ENCODE measurements at places on chromosomes 3 and 15.

DNA sequence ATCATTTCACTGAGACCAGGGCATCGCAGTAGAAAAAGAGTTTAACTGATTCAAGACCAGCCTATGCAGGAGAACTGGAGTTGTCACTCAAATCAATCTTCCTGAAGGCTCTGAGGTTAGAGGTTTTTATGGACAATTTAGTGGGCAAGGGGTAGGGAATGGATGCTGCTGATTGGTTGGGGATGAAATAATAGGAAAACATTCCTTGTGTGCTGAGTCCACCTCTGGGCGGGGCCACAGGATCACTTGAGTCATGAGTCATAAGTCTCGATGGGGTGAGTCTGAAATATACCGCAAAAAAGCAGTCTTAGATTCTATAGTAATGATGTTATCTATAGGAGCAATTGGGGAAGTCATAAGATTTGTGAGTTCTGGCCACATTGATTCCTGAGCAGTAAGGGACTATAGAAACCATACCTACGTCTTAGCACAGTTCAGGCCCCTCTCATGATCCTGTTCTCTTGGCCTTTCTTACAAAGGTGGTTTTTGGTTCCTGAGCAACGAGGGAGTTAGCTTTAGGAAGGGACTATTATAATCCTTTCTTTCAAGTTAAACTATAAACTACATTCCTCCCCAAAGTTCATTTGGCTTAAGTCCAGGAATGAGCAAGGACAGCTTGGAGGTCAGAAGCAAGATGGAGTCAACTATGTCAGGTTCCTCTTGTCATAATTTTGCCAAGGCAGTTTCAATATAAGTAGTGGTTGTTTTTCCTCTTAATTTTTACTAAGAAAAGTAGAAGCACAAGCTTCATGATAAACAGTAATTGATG, 2.7 kb upstream of the OPA1 start:
- no peak for DNase-seq

DNA sequence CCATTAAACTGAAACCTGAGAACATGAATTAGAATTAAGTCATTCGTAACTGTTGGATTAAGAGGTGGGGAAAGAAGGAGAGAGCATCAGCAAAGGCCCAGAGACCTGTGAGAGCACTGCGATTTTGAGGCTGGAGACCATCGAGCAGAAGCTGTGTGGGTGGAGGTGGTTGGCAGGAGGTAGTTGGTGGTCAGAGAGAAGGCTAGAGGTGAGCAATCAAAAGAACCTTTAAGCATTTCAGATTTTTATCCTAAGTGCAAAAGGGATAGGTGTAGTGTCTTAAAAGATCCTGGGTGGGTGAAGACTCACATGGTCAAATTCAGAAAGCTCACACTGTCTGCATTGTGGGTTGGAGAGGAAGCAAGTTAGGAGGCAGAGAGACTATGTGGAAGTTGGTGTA, 65.1 kb upstream of the TEX264 start:
- DNase-seq, result no peak

DNA sequence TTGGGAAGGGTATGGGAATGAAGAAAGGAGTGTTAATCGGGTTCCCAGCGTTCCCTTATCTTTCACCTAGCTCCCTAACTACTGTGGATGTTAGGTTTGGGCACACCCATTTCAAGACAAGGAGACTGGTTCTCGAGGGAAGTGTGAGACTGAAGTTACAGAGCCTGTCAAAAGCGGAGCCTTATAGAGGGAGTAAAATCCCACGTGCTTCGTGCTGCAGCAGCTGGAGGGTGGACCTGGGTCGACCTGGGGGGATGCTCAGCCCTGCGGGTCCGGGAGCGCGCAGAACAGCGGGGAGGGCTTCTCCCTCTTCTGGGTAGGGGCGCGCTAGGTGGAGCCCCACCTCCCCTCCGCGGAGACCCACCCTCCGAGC, 314 bp upstream of the TMED3 start:
- no peak for DNase-seq

DNA sequence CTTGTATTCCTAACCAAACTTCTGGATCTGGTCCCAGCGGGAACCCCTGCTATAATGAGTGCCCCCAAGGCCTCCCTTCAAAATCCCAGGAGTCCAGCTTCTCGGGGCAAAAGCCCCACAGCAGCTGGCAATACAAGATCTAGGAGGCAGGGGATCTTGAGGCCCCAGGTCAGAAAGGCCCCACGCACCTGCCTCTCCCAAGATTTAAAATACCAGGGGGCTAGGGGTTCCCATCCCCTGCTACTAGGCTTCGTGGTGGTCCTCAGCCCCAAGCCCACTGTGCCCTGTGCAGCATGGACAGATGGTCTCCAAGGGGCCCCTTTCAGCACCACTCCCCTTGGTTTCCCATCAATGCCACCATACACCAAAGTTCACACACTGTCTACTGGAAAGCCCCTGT, 15.8 kb upstream of the CYP11A1 start:
- no peak for DNase-seq

- DNase-seq, result no peak
Measured at GRCh38 chr3:16362770-16363169, 97.8 kb downstream of the OXNAD1 start.

DNA sequence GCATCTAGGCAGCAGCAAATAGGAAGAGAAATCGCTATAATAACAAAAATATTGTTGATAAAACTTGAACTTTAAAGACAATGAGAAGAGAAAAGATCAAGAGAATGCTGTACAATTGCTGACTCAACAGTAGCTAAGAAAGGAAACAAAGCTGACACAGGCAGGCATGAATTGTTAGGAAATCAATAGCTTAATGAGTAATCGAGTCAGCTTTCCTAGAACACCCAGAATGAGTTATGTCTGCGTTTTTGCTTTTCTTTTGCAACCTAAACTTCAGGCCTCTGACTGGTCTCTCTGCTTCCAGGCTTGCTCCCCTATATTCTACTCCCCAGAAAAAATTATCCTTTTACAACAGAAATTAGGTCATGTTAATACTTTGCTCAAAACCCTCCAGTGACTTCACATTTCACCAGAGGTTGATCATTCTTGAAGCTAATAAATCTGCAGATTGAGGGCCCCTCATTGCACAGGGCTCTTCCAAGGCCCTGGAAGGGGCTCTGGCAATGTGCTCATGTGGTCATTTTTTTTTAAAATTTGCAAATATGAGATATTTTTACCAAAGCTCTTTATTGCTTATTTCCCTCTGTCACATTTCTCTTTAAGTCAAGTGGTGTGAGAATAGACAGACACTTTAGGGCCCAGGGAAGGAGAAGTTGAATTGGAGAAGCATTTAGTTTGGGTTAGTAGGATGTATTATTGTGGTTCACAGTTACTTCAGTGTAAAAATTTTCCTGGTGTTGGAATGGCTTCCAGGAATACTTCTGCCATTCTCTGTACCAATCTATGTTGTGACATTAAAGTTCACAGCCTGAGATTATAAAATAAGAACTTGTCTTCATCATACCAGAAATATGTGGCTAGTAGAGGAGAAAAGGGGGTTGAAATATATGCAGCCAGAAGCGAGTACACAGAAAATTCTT, 116.3 kb downstream of the TMCO5A start:
- DNase-seq, result no peak

DNA sequence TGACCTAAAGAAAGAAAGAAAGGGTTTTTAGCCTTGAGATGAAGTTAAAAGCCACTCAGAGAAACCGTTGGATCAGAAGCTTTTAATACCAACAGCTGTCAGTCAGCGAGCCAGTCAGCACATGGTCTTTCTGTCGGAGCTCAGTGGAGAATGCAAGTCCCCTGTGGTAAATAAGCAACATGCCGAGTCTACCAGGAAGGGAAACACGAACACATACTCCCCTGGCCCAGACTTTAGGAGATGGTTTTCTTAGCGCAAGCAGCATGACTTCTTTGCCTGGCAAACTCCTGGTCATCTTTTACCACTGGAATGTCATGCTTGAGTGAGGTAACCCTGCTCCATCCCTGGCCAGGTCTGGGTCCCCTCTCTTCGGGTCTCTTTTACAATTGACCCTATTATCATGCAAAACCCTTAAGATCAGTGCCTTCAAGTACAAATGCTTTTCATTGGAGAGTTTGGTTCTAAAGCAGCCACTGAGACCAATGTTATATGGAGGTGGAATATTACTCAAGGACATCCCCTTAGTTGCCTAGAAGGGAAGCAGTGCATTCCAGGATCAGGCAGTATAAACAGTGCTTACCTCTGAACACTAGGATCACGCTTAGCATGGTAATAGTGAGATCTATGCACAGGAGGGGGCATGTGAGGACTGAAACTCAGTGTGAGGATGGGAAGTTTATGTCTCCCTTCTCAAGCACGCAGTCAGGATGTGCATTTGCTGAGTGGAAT, 28.2 kb downstream of the SLCO3A1 start:
- DNase-seq, result no peak

DNA sequence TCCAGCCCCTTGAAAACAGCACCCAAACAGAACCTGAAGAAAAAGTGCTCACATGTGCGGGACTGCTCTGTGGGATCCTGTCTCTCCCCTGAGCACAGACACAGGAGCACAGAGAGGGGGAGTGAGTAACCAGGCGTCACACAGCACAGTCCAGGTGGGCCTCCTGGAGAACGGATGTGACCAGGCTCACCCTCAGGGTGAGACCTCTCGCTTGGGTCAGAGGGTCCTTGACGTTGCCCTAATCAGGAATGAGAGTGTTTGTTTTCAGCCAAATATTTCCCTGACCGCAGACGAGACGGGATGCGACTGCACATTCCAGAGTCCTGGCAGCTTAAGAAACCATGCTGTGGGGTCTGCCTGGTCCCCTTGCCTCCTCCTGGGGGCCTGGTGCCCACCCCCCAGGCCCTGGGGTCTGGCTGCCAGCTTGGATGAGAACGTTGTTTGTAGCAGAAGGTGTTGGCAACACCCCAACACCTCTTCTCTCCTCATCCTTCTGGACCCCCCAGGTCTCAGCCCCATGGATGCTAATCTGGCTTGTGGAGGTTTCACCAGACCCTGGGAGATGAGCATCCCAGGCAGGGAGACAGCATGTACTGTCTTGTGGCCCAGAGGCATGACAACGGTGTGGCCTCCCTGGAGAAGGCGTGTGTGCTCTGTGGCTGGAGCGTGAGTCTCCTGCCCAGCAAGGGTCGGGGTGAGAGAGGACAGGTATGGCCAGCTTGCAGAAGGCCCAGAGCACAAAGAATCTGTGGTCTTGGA, 42.1 kb upstream of the SLC6A6 start:
- no peak for DNase-seq

GRCh38 chr3:46867550-46867898, 4.3 kb upstream of the MYL3 start:
- peak; percentile 94 for DNase-seq

DNA sequence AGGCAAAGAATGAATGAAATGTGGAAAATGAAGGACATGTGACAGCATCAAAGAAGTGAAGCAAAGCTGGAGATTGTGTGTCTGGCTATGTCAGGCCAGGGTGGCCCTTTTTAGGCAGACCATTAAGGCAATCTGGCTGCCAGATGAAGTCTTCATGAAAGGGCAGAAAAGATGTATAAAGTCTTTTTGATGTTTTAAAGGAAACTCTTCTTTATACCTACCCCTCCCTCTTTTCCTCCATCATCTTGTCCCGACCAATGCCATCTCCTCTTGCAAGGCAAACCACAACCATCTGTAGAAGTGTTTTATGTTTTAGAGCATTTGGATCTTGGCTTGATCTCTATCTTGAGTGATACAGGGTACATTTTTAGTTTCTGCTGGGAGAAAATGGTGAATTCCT, 259.2 kb downstream of the LSAMP start:
- DNase-seq, result no peak

DNA sequence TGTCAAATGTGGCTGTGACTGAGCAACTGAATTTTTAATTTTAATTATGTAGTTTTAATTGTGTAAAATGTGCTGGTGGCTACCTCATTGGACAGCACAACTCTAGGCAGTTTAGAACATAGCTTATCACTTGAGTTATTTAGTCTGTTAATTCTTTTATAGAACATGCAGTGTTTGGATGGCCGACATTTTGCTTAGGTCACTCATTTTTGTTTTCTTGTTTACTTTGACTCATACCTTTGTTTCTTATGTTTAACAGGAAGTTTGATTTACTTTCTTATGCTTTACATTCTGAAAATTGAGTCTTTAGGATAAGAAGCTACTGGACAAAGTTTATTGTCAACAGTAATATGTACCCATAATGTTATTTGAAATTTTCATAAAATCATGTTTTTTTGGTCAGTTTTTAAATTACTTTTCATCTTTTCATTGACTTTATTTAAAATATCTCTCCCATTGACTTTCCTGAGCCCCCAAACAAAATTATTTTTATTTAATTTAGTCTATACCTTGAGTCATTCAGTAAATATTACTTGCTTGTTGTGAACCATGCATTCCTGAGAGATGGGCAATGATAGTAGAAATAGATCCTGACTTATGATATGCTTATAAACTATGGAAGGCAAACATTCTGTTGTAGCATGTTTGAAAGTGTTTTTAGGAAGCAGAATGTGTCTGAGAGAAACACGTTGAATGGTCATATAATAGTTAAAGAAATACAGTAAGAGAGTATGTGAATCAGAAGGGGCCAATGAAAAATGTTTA, 60.6 kb downstream of the TCF12 start:
- DNase-seq, result no peak

GRCh38 chr15:33370623-33371020, 59.9 kb downstream of the RYR3 start:
- no peak for DNase-seq

GRCh38 chr3:16264174-16264707, 502 bp downstream of the DPH3 start:
- DNase-seq, result no peak

GRCh38 chr3:46480491-46481195, 15.9 kb upstream of the LTF start:
- DNase-seq, result peak; percentile 67
